ENCODE measurements at places on chromosomes 7 and 10.
A peak's percentile ranks its signal among the peaks of the same experiment; 100 is the strongest.

DNA sequence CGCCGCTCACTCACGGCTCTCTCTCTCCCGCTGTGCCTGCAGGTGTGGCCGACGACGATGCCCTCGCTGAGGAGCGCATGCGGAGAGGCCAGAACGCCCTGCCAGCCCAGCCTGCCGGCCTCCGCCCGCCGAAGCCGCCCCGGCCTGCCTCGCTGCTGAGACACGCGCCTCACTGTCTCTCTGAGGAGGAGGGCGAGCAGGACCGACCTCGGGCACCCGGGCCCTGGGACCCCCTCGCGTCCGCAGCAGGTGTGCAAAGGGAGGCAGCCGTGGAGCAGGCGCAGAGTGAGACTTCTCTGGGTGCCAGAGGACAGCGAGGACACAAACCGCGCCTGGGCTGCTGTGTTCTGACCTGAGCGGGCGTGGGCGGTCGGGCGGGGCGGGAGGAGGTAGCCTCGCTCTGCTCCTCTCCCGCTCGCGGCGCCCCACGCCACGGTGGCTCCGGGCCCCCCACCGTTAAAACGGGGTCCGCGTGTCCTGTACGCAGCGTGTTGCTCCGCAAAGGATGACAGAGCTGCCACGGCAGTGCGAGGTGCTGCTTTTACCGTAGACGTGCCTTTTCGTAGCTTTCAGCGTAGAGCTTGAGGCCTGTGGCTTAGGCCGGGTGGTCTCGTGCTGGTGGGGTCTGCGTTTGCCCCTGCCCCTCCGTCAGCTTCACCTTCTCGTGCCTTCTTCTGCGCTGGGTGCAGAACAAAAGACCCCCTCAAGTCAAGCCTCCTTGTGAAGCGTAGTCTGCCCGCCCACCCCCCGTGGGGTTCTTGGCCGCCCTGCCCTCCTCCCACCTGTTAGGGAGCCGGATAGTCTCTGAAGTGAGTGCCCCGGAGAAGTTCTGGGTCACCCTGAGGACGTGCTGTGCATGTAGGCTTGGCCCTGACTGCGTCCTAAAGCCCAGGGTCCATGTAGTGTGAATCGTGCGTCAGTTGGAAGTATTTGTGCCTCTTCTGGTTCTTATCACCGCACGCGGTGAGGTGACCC is 73.2 kb downstream of the DNAJB6 start:
- no peak for DNase-seq

DNA sequence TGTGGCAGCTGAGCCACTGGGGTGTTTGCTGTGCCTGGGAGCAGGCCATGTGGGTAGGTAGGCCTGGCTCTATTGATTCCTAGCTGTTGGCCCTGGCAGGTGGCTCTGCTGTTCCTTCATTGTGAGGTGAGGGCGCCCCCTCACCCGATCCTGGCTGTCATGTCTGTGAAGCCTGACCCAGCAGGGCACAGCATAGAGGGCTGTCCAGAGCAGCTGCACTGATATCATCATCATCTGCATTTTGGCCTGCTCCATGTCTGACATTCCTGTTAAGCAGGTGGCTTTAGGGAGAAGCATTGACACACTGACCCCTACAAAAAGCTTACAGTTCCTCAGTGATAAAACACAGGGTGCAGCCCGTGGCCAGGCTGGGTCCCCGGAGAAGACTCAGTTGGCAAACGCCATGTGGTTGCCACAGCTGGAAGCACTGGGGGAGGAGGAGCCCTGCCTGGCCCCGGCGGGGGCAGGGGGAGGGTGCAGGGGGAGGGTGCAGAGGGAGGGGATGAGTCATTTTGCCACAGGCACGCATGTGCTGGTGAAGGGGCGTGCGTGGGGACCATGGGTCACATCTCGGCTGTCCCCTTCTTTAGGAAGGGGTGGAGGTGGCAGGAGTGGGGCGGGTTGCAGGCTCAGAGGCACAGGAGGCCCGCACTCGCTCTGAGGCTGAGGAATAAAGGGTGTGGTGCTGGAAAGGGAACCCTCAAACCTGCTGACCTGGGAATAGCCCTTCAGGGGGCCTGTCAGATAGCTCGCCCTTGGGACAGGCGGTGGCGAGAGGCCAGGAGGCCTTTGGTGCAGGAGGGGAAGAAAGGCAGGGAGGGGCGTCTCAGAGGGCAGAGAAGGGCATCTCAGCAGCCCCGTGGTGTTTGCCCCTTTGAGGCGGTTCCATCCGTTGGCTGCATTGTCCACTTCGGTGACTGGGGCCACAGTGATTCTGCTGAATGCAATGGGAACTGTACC is 31.6 kb downstream of the IKZF1 start:
- no peak for DNase-seq

DNA sequence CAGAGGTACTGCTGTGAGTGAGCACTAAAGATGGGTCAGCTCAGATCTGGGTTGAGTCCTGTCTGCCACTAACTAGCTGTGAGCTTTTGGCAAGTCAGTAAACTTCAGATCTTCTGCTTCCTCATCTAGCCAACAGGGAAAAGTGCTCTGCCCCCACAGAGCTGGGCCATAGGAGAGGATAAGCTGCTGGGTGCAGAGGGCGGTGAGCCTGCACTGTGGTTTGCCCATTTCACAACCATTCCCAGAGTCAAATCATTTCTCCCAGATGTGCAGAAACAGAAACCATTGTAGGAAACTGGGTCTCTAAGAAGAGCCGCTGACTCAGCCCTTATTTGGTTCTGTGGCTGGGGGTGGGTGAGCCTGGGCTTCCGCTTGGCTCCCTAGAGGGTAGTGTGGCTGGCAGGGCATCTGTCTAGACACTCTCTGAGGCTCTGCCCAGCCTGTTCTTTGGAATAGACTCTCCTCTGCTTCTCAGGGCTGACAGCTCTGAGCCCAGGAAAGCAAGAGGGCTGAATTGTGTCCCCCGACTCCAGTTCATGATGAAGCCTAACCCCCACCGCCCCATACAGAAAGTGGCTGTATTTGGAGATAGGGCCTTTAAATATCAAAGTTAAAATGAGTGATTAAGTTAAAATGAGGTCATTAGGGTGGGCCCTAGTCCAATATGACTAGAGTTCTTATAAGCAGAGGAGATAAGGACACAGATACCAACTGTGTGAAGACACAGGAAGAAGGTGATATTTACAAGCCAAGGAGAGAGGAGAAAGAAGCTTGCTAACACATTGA is 29.5 kb upstream of the ARHGAP22 start:
- DNase-seq, result peak; percentile 90

GRCh38 chr7:50594136-50594535 is 28.9 kb upstream of the DDC start:
- no peak for DNase-seq

DNA sequence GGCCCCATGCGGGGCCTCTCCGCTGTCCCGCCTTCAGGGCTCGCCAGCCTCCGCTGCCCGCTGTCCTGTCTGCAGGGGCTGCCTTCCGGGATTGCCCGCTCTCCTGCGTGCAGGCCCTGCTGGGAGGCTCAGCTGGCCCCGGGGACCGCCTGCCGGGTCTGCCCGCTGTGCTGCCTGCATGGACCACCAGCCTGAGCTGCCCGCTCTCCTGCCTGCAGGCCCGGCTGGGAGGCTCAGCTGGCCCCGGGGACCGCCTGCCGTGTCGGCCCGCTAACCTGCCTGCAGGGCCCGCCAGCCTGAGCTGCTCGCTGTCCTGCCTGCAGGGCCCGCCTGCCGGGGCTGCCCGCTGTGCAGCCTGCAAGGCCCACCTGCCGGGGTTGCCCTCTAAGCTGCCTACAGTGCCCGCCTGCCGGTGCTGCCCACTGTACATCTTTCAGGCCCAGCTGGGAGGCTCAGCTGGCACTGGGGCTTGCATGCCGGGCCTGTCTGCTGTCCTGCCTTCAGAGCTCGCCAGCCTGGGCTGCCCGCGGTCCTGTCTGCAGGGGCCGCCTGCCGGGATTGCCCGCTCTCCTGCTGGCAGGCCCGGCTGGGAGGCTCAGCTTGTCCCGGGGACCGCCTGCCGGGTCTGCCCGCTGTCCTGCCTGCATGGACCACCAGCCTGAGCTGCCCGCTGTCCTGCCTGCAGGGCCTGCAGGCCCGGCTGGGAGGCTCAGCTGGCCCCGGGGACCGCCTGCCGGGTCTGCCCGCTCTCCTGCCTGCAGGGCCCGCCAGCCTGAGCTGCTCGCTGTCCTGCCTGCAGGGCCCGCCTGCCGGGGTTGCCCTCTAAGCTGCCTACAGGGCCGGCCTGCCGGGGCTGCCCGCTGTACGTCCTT is 165.1 kb downstream of the GLRX3 start:
- no peak for DNase-seq

DNA sequence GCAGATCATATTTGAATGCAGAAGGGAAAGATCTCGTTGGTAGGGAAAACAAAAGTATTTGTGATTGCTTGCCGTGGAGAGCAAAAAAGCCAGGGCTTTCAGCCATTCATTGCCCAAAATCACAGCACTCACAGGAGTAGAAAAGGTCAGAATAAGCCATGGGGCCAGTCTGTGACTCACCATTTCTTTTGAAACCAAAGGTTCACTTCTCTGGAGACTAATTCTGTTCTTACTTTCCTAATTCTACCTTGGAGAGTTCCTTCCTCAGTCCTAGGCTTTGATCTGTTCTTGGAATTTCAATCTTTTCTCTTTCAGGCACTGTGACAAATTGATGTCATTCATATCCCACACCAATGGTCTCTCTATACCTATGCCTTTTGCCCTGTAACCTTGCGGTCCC is 54.1 kb upstream of the FAM180A start:
- no peak for DNase-seq

DNA sequence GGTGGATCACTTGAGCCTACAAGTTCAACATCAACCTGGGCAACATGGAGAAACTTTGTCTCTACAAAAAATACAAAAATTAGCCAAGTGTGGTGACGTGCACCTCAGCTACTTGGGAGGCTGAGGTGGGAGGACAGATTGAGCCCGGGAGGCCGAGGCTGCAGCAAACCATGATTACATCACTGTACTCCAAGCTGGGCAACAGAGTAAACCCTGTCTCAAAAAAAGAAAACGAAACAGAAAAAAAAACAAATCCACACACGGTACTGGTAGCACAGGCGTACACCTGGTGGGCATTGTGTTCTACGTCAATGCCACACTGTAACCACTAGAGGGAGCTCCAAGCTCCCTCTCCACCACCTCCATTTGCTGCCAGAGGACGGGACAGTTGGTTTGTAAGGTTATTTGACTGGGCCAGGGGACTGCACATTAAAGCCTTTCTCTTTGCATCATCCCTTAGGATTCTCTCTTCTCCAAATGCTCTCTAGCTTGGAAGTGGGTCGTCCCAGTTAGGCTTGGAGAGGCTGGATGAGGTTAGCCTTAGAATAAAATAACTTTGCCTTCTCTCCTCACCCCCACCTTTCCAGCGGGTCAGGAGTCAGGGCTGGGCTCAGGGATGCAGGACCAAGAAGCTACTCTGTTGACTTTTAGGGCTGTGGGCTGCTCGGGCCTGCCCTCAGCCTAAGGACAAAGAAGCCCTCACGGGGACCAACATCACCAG is 130.8 kb downstream of the SORBS1 start:
- DNase-seq, result peak; percentile 12

- no peak for DNase-seq
Measured at GRCh38 chr7:2521952-2522591, 2.5 kb downstream of the LFNG start.

GRCh38 chr10:5633166-5633749 is 33.1 kb downstream of the ASB13 start:
- DNase-seq, result no peak

GRCh38 chr10:94193466-94193924 is 169.2 kb downstream of the NOC3L start:
- DNase-seq, result no peak

DNA sequence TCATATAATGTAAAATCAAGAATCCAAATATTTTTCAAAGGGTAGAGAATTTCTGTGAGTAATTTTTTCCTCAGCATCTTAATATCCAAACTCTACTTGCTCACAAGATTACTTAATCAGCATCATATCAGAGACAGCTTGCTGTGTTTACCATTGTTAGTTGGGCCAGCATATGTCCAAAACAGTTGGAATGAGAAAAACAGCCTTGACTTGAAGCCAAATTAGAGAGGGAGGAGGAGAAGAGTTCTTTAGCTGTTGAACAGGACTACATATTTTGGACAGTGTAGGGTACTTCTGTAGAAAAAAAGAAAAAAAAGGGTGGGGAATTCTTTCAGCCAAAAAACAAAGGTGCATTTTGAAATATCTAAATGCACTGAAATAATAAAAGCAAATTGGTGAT is 69.8 kb downstream of the HDAC9 start:
- DNase-seq, result no peak

DNA sequence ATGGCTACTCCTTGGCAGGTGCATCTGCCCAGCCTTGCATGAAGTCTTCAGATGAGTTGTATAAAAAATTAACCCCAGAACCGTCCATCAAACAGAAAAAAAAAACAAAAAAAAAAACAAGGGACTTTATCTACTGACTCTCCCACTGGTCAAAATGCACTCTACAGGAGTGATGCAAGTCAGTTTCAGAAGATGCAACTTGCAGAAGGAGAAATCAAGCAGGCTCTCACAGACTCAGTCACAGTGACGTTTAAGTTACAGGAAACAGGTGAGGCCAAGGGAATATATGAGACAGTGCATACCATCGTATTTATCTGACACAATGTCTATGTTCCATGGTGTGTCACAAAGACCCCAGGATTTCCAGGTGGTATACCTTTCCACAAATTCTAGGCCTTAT is 17.5 kb upstream of the PRPS1L1 start:
- DNase-seq, result no peak

- DNase-seq, result no peak
Measured at GRCh38 chr7:143381427-143382125, 431 bp downstream of the ZYX start.

- no peak for DNase-seq
Measured at GRCh38 chr10:132685101-132685891, 100.7 kb downstream of the NKX6-2 start.

GRCh38 chr7:4245866-4246470 is 436.1 kb upstream of the FOXK1 start:
- no peak for DNase-seq

Data from GM04503 (cell line).